ENCODE measurements at places on chromosomes 5 and 9. TPM values are rescaled to one million over a fixed set of nuclear protein-coding genes. Genes with fewer than 3 reads are reported as not detected.

DNA sequence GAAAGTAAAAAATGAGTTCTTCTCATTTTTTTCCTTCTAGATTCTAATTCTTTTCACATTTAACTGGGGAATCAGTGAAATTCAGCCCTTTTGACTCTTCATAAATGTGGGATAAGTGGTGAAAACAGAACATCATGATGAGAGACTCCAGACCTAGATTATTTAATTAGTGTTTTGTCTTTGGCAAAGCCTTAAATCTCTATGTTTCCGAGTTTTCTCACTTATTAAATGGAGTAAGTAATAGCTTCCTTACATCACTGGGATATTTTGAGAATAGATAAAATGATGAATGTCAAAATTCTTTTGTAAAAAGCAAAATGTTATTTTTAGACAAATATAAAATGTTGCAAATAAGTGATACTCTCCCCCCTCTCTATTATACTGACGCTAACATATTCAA lies 468.6 kb upstream of the ARRDC3 start:
- DNase-seq, result no peak

DNA sequence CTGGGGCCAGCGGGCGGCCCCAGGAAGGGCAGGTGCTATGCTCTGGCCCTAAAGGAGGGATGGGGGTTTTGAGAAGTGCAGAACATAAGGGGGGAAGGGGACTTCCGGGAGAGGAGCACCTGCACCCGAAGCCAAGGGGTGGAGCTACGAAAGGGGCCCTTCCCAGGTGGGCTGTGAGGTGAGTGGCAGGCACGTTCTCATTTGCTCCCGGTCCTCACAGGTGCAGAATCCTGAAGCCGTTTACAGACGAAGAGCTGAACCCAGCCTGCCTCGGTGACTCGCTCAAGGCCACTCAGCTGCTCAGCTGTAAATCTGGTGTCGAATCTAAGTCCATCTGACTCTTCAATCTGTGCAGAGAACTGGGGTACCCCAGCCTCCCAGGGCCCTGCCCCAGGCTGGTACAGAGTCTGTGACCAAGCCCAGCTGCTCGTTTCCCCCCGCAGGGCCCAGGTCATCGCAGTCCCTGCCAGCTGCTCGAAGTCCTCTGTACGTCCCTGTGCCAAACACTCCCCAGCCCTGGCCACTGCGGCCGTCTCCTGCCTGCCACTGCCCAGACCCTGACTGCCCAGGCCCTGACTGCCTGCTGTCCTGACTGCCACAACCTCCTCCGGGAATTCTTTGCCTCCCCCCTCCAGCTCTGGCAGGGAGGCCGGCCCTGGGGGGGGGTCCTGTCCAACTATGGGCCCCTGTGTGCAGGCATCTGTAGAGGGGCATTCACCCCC lies 53.8 kb upstream of the RXRA start:
- no peak for DNase-seq

GRCh38 chr5:1380011-1380817 lies 35.3 kb upstream of the CLPTM1L start:
- DNase-seq, result no peak

GRCh38 chr9:94881023-94881422 lies 154.5 kb downstream of the AOPEP start:
- no peak for DNase-seq

DNA sequence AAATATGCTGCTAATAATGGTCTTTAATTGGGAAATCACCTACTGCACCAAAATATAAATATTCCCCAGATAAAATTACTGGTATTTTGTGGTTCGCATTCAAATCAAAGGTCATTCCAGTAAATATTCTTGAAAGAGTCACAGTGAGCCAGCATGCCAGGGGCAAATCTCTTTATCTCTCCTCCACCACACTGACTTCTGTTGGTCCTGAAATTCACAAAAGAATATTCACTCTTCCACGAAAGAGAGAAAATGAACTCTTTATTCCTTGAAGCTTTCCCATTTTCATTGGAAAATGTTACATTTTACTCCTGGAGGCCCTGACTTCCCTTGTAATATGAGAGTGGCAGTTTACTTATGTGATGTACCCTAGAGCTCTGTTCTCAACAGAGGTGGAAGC lies 39.7 kb downstream of the ZNF366 start:
- DNase-seq, result no peak

Gene MCTP1
- 7.3 TPM for polyA plus RNA-seq

Gene NUDCD2
- 53.6 TPM for polyA plus RNA-seq

Gene MOB3B
- 27.5 TPM for polyA plus RNA-seq
